ENCODE measurements at places on chromosomes 16 and 17.
A peak's percentile ranks its signal among the peaks of the same experiment; 100 is the strongest.

GRCh38 chr16:65773301-65773874 is 593.1 kb upstream of the CDH5 start:
- no peak for DNase-seq

DNA sequence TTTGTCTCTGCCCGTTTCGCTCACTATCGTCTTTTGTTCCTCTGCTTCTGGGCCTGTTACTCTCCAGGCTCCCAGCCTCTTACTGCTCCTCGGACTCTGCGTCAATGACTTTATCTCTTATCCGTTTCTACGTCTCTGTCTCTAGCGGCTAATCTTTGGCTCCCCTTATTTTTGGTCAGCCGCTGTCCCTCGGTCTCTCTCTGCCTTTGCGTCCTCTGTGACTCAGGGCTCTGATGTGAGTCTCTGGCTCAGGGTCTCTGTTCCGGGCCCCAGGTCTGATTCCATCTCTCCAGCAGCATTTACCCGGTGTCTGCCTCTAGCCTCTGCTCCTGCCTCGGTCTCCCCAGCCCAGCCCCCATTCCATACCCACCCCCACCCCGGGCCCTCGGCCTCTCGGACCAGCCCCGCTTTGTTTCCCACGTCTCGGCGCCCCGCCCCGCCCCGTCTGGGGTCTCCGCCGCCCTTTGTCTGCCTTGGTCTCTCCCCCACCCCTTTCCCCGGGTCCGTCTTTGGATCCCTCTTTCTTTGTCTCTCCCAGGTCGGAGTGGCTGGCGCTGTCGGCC is 547 bp upstream of the ZNF48 start:
- no peak for DNase-seq

- DNase-seq: no peak
Observed at GRCh38 chr17:58005031-58005727, 1.9 kb downstream of the SRSF1 start.

DNA sequence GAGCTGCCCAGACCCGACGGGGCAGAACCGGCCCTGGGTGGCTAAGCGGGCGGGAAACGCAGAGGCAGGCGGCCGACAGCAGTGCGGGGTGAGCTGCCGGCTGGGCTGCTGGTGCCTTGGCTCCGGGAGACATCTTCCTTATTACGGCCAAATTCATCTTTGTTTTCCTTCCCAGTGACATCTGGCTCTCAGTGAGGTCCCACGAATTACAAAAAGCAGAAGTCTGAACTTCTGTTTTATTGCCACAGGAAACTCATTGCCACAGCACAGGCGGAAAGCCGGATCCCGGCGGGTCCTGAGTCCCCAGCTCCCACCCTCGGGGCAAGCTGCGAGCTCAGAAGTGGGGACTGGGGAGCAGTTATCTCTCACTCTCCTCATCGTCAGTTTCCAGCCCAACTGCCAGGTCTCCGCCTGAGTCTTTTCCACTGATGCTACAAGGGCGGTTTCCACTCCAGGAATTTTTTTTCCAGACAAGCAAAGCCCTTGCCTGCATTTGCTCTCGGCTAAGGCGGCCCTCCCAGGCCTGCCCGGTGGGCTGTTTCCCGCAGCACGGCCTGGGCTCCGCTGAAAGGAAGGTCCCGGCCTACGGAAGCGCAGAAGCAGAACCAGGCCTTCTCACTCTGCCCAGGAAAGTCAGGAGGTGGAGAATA is 40.3 kb downstream of the CBFA2T3 start:
- peak; percentile 91 for DNase-seq

GRCh38 chr17:58317421-58318064 is 11.1 kb downstream of the TSPOAP1 start:
- DNase-seq: no peak

GRCh38 chr17:77396610-77397009 is 255.8 kb downstream of the SEC14L1 start:
- no peak for DNase-seq

- DNase-seq: peak; percentile 30
Observed at GRCh38 chr16:72099377-72099818, 5.8 kb downstream of the DHX38 start.

DNA sequence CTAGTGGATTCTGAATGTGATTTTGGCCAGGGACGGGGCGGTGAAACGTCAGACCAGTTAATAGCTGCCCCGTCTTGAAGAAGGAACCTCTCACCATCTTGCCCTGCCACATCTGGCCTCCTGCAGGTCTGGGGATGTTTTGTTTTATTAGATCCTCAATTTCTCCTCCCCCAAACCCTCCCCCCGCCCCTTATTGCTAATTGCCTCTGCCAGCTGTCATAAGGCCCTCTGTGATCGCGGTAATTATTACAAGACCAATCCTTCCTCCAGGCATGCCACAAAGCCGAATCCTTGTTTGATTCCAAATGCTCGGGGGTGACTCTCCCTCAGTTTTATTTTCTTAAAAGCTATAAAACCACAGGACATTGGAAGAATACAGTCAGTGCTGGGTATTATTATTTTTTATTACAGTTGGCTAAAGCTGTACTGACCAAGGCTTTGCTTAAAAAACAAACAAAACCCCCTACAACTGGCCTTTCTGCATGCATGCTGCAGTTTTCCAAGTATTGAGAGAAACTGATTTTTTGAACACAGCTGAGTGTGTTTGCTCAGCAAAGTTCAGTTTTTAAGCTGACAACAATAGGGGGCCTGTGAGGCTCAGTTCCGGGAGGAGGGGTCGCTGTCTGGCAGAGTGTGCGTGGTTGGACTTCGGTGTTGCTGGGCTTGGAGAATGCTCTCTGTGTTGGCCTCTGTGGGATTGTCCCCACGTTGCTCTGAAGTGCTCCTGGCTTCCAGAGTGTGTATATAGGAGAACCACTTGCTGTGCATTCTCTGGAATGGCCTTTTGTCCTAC is 1.7 kb downstream of the KSR1 start:
- peak; percentile 43 for DNase-seq

DNA sequence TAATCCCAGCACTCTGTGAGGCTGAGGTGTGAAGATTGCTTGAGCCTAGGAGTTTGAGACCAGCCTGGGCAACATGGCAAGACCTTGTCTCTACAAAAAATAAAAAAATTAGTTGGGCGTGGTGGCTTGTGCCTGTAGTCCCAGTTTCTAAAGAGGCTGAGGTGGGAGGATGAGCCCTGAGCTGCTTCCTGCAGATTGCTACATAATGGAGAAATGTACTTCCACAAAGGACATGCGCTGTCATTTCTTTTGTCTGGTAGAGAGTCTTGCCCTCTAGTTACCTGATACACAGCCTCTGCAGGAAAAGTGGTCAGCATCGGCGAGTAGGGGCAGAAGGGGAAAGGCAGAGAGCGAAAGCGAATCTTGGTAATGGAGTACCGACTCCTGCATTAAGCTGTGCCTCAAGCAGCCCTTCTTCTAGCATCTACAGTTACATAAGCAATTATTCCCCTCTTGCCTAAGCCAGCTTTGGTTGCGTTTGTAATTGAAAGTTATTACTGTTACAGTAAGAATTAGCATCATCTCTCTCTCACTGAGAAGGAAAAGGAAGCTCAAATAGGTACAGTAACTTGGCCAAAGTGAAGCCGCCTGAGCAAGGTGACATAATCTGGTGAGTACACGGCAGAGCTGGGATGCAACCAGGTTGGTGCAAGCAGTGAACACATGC is 18.5 kb upstream of the GGA2 start:
- no peak for DNase-seq

- peak; percentile 81 for DNase-seq
Observed at GRCh38 chr16:31868691-31869167, 4.9 kb upstream of the ZNF267 start.

GRCh38 chr17:49200423-49201083 is 9.8 kb downstream of the GNGT2 start:
- DNase-seq: no peak

DNA sequence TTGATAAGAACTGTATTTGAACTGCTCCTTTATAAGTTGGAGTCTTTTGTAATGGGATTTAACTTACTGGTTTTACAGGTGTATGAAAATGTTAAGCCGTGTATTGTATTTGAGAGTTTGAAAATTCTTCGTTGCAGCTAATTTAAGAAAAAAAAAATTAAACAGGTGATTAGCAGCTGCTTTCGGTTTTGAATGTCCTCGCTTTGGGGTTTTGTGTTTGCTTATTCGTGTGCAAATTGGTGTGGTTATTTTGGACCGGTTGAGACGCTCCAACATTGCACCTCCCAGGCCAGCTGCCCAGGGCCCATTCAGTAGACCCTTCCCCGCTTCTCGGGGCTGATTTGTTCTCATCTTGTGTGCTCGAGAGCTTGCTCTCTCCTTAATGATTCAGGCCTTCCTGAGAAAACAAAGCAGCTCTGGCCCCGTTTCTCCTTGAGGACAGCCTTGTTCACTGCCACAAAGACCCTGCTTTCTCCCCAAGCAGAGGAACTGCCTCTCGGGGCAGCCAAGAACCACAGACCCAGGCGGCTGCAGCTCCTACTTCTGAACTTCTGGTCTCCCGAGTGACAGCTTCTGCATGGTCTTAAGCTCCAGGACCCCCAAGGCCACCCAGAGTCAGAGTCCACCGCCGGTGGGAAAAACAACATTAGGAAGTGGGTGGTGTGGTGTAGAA is 100.5 kb downstream of the MSI2 start:
- no peak for DNase-seq

GRCh38 chr16:9647981-9648701 is 534.1 kb downstream of the GRIN2A start:
- peak; percentile 6 for DNase-seq

GRCh38 chr16:69031877-69032301 is 73.6 kb upstream of the HAS3 start:
- DNase-seq: no peak

DNA sequence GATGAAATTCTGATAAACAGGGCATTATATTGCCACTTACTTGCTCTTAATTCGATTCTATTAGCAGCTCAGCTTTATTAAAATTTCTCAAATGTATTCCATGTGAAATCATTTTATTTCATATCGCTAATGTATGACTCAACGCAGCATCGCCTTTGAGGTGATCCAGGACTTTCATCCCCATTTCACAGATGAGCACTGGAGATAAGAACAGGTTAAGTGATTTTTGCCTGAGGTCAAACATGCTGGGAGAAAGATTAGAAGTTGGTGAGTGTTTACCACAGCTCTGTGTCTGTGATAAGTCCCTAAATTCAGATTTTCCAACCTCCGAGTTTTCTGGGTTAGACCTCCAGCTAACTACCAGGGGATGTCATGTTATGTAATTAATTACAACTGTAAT is 43.6 kb downstream of the RBFOX1 start:
- DNase-seq: no peak

- DNase-seq: peak; percentile 38
Observed at GRCh38 chr17:42678951-42679491, 2.2 kb upstream of the PLEKHH3 start.

GRCh38 chr17:33297643-33298042 is 4.5 kb upstream of the ASIC2 start:
- no peak for DNase-seq

- no peak for DNase-seq
Observed at GRCh38 chr16:56346131-56346890, 79.0 kb downstream of the AMFR start.
